Tongue (tissue), 3 donors: ENCODE measurements at places on chromosomes 13 and 19. TPM values are rescaled to one million over a fixed set of nuclear protein-coding genes. Genes with fewer than 3 reads are reported as not detected.

DNA sequence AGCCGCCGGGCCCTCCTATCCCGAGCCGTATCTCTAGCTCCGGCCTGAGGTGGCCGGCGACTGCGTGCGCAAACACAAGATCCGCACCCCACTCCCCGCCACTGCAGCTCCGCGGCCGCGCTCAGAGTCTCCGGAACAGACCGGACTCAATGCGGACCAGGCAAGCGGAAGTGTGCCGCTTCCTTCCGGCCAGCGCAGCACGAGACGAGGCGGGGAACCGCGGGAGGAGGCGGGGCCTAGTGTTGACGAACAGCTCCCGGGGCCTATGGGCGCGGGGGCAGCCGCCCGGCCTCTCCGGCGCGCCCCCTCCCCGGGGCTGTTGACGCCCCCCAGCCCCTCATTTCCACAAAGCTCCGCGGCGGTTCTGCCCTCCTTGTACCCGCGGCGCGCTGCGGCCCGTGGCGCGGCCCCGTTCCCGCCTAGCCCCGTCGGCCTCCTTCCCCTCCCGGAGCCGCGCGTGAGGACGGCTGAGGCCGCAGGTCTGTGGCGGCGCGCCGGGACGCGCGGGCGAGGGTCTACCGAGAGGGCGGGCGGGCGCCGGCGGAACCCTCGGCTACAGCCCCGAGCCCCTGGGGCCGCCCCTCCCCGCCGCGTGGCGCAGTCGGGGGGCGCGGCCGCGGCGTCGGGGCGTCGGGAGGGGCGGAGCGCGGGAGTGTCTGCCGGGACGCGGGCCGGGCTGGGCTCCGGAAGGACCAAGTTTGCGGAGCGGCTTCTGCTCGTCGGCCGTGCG lies at the start of gene DPY19L3:
TSS of gene DPY19L3 (plus strand) at position 340 of the 730 bp plus-strand sequence. CDS start 2,484 bp downstream, outside the sequence.
- peak; percentile 98 for DNase-seq

DNA sequence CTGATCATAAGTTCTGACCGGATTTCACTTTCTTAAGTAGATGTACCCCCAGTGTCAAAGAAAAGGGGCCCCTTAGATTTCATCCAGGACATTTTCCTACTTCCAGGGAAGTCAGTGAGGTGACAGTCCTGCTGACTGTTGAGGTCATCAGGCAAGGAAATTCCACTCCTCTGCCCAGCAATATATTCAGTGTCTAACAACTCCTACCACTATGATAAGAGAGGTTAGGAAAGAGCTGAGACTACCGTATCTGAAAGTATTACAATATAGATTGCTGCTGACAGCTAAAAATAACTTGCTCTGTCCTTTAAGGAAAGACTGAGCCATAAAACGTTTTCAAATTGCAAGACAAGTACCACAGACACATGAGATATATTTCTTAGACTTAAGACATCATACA lies 325.1 kb downstream of the EFNB2 start:
- no peak for DNase-seq

DNA sequence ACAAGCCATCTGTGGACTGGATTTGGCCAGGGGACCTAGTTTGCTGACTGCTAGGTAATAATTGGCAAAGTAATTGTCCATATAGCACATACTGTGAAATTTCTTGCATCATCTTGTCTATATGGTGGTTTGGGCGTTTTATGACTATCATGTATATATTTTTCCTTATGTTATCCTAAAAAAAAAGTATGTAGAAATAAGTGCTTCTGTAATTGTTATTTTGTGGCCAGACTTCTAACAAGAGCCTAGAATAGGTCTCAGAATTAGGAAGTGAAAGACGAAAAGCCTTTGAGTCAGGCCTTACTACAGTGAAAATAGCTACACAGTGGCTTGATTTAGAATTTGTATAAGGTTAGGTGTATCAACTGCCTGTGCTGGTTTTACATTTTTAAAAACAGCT lies 4.2 kb downstream of the FNDC3A start:
- no peak for DNase-seq

DNA sequence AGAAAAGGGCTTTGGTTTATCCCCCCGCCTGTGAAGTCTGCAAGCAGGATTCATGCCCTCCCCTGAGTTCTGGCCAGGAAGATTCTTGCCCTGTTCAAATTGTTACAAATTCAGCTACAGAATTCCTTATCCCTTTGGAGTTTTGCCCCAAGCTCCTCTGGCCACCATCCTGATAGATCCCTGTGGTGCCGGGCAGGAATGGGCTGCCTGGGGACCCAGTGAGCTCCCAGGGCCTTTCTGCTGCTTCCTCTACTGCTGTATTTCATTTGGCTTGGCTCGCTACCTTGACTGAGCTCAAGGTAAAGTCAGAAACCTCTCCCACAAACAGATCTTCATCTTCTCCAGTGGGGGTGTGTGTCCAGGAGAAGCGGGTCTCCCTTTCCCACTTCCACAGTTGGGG lies 194.6 kb upstream of the NBEA start:
- DNase-seq = no peak

- no peak for DNase-seq
These were observed 6.7 kb downstream of the TPT1 start for GRCh38 chr13:45333977-45334922.

DNA sequence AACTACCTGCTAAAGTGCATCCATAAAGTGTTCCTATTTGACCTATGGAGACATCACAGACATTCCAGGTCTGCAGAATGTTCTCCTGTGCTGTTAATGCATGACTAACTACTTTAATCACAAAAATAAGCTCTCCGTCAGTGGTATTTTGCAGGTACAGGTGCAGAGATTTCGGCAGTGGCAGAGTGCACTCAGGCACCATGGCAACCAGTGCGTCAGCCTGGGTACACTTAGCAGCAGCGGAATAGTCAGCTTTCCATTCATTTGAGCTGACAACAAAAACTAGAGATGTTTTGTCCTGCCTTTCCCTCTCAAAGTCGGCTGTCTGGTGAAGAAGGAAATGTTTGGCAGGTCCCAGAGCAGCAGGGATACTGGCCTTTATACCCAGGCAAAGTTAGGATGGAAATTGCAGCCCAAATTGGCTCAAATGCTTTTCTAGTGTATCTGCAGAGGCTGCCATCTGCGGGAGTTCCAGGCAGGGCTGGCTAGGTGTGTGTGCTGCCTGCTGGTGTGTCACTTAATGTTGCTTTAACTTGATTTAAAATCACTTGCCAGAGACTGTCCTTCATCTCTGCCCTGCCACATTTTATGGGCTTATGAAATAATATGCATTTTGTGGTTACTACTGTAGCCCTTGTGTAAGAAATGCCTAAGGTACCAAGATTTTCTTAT lies 195.8 kb downstream of the RAP2A start:
- DNase-seq = no peak

- DNase-seq = no peak
These were observed 6.0 kb downstream of the PODNL1 start for GRCh38 chr19:13932149-13932637.

DNA sequence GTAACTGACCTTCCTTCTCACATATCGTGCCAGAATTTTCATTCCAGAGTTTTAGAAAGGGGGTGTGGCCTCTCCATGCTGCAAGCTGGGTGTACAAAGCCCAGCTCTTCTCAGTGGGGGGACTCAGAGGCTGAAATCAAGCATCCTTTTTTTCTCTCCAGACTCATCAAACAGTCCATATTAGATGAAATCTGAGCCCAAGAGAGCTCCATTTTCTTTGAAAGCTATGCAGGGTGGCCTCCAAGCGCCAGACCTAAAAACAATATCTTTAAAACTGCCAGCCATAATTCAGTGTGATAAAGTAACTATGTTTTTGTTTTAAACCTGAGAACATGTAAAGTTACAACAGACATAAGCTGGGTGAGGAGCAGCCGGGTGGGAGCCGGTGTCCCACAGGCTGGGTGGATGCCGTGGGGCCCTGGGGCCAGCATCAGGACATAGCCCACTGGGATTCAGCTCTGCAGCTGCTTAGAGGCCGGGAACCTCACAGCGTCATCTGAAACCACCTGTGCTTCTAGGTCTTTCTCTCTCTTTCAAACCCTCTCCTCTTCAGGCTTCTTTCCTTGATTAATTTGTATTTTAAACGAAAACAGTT lies 249.2 kb downstream of the ZNF536 start:
- DNase-seq = peak; percentile 47

DNA sequence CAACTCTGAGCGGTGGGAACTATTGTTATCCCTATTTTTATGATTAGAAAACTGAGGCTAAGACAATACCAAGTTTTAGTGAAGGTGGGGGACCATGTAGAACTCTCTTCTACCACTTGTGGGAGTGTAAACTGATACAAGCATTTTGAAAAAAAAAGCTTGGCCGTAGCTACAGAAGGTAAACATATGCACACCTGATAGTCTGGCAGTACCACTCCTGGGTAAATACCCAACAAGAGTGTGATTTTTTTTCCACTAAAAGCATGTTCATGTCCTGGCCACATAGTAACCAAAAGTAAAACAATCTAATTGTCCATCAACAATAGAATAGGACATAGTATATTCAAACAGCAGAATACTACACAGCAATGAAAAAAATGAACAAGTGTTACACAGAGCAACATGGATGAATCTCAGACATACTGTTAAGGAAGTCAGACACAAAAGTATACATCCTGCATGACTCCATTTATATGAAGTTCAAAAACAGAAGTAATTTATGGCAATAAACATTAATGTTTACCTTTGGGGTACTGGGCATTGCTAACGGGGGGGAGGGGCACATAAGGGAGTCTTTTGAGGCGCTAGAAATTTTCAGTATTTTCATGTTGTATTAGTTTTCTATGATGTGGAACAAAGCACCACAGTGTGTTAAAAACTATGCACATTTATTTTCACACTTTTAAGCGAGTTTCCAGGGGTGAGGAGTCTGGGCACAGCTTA lies 6.4 kb upstream of the SPATA13 start:
- no peak for DNase-seq

DNA sequence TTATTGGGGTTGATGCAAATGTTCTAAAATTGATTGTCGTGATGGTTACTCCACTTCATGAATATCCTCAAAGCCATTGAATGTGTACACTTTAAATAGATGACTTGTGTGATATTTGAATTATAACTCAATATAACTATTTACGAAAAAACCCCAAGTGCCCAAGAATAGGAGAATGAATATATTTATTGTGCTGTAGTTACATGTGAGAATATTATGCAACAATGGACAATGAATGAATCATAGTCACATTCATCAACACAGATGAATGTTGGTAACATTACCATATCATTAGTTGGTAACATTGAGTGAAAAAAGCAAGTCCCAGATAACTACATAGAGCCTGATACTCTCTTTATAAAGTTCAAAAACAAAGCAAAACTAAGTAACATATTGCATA lies 127.8 kb upstream of the UBL3 start:
- DNase-seq = no peak

GRCh38 chr19:56718231-56718630 lies 46.7 kb upstream of the ZNF835 start:
- DNase-seq = no peak

DNA sequence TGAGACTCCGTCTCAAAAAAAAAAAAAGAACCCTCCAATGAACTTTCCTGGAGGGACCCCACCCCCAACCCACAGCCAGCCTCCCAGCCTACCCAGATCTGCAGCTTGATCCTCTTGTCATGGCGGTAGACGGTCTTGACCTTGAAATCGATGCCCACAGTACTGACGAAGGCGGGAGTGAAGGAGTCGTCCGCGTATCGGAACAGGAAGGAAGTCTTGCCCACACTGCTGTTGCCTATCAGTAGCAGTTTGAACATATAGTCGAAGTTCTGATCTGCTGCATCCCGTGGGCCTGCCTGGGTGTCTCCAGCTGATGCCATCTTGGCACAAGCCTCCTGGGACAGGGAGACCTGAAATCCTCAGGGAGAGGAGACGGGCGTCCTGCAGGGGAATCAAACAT lies 2.4 kb downstream of the RAB3D start:
- no peak for DNase-seq

DNA sequence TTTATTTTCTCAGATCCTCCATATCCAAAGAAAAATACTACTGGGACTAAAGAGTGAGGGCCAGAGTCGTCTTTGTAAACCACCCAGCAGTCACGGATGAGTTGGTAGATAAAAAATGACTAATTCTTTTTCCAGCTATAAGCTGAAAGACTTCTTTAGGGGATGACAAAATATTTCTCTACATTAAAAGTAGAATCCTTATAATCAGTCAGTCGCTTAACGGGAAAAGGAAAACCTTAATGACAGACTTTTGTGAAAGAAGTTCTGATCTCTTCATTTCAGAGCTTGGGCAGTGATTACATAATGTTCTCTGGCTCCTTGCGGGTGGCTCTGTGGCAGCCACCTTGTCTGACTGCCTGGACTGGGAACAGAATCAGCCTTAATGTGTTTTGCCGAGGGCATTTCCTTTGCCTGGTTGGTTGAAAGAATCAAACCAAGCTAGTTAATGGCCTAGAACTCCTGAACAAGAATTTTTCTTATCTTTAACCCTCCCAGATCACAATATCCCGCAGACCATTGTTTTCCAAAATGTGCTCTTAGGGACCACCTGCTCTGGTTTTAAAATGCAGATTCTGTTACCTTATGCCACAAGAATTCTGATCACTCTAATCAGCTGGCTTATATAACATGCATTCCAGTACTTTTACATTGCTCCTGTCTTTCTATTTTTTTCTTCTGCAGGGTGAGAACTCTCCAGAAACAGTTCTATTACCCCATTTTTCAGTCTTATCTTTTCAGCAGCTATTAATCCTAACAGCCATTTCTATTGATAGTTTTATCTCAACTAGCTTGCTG lies 2.5 kb downstream of the ITM2B start:
- DNase-seq = peak; percentile 64

GRCh38 chr13:52029569-52029968 lies 5.1 kb downstream of the UTP14C start:
- no peak for DNase-seq

- DNase-seq = no peak
These were observed 19.7 kb downstream of the ZFR2 start for GRCh38 chr19:3849092-3849491.

PLK5 gene
- 0.51 TPM for total RNA-seq

IL27RA gene
- 4.3 TPM for total RNA-seq

CLEC4G gene
- total RNA-seq = not detected

CD209 gene
- total RNA-seq = 2.7 TPM

KIR2DL4 gene
- total RNA-seq = not detected

ZNF560 gene
- not detected for total RNA-seq

USHBP1 gene
- total RNA-seq = 12.3 TPM

TYROBP gene
- total RNA-seq = 3.6 TPM

SOX1 gene
- total RNA-seq = not detected

ZNF320 gene
- 27.7 TPM for total RNA-seq

UBE2L5 gene
- total RNA-seq = not detected
